ENCODE measurements at places on chromosomes 2 and 18.

DNA sequence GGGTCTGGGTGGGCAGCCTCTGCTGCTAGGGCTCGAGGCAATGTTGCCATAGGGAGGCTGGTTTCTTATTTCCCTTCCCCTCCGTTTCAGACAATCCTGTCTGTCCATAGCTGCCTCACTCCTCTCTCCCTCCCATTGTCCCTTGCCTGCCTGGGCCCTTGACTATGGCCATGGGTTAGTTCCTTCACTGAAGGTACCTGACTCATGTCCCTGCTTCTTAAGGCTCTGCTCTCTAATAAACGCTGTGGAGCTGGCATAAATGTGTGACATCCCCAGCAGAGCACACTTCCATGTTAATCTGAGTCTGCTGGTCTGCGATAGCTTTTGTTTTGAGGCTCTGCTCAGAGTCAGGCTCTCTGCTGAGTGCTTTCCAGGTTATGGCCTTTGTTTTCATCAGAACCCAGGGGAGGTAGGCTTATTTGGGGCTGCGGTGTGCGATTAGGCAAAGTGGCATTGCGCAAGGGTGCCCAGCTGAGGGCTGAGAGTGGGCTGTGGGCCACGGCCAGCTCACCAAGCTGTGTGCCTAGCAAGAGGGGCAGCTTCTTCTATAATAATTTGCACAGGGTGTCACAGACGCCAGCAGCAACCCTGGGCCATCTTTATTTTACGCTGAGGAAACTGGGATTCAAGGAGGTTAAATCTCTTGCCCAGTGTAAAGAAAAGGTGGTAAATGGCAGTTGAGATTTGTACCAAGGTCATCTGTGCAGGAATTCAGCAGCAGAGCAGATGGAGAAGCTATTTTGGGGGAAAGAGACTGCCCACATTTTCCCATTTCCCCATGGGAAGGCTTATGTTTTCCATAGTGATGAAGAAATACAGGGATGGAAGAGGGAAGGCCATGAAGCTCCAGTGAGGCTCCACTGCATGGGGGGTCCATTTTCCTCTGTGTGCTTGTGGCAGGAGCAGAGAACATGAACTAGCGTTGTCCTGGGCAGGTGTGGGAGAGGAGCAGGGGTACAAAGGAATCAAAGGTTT is 25.6 kb downstream of the MRPL33 start:
- DNase-seq = no peak

GRCh38 chr18:28995319-28995718 is 818.4 kb upstream of the CDH2 start:
- DNase-seq = no peak

- DNase-seq = no peak
Measured at GRCh38 chr2:187169864-187170263, 278.2 kb downstream of the CALCRL start.

DNA sequence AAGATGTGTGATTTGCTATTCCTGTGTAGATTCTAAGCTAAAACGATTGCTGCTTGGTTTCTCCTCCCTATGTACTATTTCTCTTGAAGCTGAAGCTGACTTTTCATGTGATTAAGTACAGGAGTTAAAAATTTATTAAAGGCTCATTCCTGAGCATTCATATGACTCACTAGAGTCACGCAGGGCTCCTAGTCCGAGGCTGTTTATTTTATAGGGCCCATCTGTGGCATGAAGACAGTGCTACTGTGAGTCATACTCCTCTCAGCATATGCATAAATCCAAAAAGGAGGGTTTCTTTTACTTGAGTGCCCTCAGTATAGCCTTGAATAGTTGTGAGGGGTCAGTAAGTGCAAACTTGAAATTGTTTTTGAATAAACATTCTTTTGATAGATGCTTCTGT is 378.8 kb downstream of the PTPRM start:
- no peak for DNase-seq

Data from HuH-7.5 (cell line).